Activated T-helper 1 cell treated with anti-CD3 and anti-CD28 coated beads, Interleukin-2, amount 50 U/mL, for 16 hours (primary cell): ENCODE measurements at places on chromosomes 2 and 18.

DNA sequence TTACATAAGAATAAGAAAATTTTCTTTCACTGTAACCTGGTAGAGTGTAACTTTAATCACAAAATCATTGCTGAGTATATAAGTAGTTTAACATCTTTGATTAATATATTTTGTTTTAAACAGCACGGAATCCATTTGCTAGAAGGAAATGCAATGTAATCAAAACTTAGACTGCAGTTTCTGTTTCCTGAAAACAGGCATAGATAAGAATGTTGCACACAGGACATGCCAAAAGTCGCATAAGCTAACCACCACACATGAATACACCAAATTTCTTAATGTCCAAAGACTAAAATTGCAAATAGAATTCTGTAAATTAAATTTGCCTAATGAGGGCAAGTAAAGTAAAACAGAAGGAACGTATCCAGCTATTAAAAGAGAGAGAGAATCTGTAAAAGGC is 51.0 kb upstream of the SERPINB2 start:
- no peak for DNase-seq

- DNase-seq, result no peak
Observed at GRCh38 chr18:41693008-41693407, 262.0 kb upstream of the PIK3C3 start.

DNA sequence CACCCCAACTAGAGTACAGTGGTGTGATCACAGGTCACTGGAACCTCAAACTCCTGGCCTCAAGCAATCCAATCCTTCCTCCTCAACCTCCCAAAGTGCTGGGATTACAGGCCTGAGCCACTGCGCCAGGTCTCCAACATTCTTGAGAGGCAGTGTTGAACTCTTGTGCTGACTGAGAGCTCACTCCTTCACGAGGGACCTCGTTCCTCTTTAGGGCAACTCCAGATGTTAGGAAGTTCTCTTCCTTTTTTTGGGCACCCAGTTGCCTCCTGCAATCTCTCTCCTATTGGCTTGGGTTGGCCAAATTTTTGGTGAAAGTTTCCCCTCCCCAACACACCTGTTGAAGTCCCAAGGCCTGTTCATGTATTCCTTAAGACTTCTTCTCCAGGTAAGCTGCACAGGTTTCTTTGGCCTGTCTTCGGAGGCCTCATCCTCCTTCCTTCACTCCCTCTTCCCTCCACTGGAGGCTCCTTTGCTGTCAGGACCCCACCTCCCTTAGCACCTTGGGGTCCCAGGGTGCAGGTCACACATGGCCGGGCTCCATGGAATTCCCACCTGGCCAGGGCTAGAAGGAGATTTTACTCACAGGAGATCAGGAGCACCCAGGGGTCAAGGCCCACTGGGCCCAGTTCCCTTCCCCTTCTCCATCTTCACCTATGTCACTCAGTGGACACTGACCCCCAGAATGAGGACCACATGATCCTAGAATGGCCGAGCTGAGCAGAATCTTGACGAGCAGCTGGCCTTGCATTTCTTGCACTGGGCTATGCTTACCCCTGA is 94.6 kb upstream of the SMAD2 start:
- DNase-seq, result no peak

DNA sequence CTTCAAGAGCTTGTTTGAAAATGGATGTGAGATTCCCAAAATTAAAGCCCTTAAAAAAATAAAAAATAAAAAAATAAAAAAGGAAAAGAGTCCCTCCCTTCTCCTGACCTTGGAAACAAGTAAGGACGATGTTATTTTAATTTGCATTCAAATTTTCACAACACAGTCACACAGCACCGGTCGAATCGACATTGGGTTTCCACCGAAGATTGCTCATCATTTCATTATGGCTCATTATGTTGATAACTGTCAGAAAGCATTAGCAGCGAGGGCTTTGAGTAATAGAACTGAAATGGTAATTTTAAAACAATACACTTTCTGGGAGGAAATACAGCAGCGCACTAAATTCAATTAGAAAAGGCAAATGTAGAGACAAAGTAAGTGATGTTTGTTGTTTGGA is 78.7 kb downstream of the EPHA4 start:
- DNase-seq, result no peak

DNA sequence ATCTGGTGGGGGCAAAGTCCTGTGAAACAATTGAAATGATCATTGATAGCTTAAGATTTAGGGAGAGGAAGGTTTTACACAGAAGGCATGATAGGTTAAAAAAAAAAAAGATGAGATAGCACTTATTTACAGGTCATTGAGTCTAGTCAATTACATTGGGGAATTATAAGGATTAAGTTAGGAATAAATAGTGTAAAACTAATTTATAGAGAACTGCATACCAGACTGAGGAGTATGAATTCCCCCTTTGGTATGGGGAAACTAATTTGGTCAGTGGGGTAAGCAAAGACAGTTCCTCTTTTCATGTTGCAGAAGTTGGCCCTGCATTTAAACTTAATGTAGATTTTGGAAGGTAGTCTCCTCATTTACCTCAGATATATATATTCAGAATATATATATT is 10.8 kb downstream of the GLS start:
- no peak for DNase-seq

- no peak for DNase-seq
Observed at GRCh38 chr2:207867056-207867455, 97.3 kb upstream of the FZD5 start.

- no peak for DNase-seq
Observed at GRCh38 chr2:168138374-168138773, 109.0 kb downstream of the STK39 start.

DNA sequence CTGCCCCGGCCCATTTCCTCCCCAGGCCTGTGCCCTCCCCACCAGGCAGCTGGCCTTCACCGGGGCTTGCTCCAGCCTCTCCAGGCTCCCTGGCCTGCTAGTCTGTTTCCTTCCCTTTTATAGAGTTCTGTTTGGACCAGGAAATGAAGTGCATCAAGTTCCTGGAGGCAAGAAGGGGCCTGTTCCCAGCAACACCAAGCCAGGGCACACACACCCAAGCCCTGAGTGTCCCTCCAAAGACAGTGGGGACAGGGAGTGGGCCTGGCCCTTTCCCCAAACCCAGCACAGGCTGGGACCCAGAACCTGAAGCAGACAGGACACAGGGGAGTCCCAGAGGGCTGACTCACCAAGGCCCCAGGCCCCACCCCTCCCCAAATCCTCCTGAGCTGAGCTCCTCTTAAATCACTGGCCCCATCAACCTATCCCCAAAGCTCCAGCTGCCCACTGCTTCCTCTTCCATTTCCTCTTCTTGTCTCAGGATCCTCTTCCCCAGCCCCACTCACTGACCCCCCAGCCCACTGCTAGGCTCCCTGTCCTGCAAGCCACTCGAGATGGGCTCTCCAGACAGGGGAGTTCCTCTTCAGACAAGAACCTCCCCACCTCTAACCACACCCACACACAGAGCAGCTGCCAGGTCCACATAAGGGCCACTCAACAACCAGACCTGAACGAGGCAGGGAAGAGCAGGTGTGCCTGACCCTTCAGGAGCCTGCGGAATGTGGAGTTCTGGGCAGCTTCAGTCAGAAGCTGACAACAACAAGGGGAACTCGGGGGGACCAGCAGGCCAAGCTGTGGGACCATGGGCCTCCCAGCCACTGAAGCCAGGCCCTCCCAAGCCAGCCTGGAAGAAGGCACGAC is 74.2 kb downstream of the TNS1 start:
- DNase-seq, result no peak

- DNase-seq, result no peak
Observed at GRCh38 chr2:133266926-133267590, 301.2 kb downstream of the NCKAP5 start.

DNA sequence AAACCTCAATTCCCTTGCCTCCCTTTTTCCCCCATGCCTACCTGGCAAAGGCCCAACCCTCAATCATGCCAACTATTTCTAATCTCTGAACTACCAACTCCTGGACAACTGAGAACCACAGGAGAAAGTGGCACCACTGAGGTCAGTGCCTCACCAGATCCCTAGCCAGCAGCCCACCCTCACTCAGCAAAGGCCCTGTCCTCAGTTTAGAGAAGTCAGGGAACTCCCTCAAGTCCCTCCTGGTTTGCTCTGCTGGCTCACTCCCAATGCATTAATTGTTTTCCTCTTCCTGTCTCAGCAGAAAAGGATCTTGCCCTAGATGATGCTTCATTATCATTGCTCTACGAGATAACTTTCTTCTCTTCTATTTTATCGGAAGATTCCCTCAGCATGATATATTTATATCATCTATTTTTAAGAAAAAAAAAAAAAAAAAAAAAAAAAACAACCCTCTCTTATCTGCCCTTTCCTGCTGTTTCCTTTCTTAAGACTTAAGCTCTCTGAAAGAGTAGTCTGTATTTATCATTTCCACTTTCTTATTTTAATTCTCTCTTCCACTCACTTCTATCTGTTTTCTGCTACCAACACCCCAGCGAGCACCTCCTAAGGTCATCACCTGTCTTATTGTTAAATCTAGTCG is 22.7 kb upstream of the ZBTB14 start:
- no peak for DNase-seq

DNA sequence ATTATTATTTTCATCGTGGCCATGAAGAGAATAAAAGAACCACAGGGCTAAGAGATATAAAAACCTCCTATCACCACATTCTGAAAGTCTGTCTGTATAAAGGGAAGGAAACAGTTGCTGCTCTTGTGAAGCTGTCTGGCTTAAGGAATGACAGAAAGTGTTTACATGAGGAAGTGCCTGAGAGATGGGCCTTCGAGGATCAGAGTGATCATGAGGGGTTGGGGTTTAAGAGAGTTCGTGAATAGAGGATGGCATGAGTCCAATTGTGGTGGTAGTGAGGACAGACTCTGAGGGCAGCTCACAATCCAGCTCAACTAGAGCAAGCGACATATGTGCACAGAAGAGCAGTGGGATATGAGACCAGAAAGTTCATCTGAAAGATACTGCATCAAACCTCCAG is 65.8 kb upstream of the PIEZO2 start:
- no peak for DNase-seq

DNA sequence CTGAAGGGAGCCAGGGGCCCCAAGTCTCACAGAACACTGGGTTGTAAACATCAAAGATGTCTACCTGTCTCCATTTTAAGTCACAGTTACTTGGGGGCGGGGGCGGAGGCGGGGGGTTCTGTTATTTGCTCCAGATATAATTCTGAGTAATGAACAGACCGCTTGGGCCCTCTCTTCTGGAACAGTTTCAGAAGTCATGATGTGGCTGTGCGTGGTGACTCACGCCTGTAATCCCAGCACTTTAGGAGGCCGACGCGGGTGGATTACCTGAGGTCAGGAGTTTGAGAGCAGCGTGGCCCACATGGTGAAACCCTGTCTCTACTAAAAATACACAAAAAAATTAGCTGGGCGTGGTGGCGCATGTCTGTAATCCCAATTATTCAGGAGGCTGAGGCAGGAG is 157.9 kb upstream of the APCDD1 start:
- DNase-seq, result no peak

DNA sequence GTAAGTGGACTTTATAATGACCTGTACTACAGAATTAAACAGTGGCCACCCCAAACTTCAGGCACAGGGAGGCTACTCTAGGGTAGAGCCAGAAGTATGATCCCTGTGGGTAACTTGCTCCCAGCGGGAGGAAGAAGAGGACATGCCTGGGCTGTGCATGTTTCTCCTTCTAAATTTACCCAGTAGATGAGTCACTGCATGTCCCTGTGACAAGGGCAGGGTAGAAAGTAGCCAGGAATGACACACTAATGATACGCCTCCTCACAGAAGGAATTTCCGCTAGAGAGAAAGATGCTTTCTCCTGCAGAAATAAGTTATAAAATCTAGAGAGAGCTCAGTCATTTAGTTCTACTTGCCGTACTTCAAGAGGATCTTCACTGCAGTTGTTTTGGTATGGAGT is 7.5 kb downstream of the ACYP2 start:
- DNase-seq, result no peak

DNA sequence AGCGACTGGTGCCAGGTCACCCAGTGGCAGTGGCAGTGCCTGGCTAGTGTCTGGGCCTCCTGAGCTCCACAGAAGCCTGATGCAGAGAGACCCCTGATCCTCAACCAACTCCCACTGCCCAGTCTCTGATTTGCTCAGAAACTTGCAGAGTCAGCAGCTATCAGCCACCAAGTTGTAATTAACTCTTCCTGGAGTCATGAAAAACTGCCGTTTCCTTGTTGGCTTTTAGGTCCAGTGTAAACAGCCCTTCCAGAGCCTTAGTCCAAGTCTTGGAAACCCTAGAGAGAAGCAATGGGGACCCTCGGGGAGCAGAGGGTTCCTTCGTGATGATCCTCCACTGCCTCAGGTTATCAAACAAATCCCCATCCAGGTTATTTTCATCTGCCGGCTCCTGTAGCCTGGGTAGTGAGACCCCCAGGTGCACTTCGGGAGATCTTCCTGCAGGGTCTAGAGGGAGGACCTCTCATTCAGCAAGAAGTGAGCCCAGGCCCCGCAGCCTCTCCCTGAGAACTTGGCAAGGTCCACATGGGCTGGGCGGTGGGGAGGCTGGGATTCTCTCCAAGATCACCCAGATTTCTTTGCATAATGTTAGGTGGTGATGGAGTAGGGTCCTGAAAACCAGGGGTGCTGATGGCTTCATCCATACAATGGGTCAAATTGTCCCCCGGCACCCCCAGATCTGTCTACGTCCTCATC is 137.7 kb upstream of the HDAC4 start:
- no peak for DNase-seq

DNA sequence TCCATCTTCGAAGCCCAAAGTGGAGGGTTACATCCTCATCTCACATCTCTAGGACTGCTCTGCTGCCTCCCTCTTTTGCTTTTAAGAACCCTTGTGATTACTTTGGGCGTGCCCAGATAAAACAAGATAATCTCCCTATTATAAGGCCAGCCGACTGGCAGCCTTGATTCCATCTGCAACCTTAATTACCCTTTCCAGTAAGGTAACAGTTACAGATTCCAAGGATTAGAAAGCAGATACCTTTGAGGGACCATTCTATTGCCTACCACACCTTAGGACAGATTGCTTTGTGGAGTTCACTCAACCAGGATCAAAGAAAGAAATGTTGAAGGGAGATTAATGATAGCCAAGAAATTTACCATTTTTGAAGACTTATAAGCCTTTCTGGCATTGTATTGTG is 250.8 kb upstream of the ACVR2A start:
- DNase-seq, result no peak

- no peak for DNase-seq
Observed at GRCh38 chr2:27356056-27356381, 545 bp downstream of the GTF3C2 start.

- no peak for DNase-seq
Observed at GRCh38 chr2:239153806-239154591, 246.8 kb downstream of the HDAC4 start.

GRCh38 chr2:5453220-5454050 is 238.7 kb upstream of the SOX11 start:
- no peak for DNase-seq

- no peak for DNase-seq
Observed at GRCh38 chr18:23853448-23854195, 160.9 kb upstream of the TTC39C start.

GRCh38 chr2:156182132-156182531 is 150.4 kb downstream of the NR4A2 start:
- no peak for DNase-seq

GRCh38 chr18:36153203-36153602 is 23.5 kb downstream of the ELP2 start:
- DNase-seq, result no peak

GRCh38 chr2:136107051-136108033 is 10.6 kb downstream of the CXCR4 start:
- DNase-seq, result no peak

- no peak for DNase-seq
Observed at GRCh38 chr2:108942888-108943287, 46.1 kb downstream of the EDAR start.
